Breast epithelium (tissue), 4 donors: ENCODE measurements at places on chromosomes 2 and 18.

DNA sequence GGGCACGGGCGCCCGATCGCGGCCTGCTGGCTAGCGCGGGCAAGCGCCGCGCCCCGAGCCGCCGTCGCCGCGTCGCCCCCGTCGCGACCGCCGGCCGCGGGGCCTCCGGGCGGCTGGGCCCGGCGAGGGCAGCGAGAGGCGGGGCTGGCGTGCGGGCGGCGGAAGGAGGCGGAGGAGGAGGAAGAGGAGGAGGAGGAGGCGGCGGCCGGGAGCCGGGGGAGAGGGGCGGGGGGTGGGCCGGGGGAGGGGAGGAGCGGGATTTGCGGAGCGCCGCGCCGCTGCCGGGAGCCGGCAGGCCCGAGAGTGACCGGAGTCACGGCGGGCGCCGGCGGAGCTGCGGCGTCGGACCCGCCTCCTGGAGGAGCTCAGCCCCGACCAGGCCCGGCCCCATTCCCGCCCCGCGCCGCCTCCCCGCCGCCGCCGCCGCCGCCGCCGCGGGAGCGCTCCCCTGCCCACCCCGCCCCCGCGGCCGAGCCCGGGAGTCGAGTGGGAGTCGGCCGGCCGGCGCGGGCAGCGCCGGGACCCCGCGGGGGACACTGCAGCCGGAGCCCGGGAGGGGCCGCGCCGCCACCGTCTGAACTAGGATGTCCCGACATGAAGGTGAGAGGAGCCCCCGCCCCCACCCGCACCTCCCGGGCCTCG lies at the start of gene KCMF1:
Gene KCMF1, plus strand, starts transcription at position 294 of the 642 bp plus-strand sequence. Its CDS starts 291 bp downstream, at position 585.
- DNase-seq, result peak; percentile 62

DNA sequence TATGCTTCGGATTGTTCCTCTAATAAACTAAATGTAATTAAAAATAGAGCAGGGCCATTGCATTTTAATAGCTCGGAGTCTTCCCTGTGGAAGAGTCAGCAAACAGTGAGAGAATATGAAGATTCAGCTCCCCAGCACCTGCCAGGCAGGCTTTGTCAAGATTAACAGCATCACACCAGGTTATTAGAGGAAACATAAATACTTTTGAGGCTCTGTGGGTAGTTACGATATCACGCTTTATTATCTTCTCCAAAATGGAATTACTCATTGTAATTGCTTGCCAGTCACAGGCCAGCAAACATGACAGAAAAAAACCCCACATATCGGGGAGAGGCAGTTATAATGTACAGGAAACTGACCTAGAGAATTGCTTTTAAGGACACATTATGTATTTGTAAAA lies 303.9 kb downstream of the CPS1 start:
- no peak for DNase-seq

DNA sequence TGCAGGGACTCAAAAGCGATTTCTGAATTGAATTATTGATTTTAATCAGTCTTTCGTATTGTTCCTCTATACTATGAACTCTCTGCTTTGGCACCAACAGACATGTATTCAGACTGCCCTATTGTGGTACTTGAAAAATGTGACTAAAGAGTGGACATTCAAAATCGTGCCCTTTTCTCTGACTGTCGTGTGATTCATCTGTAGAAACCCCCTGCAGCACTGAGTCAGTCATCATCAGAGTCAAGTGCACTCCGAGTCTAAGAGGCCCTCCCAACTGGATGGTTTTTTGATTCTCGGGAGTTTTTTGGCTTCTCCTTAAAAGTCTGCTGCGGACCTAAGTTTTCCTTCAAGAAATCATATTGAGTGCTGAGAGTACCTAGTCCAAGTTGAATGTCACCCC lies 96.4 kb upstream of the FOSL2 start:
- no peak for DNase-seq

DNA sequence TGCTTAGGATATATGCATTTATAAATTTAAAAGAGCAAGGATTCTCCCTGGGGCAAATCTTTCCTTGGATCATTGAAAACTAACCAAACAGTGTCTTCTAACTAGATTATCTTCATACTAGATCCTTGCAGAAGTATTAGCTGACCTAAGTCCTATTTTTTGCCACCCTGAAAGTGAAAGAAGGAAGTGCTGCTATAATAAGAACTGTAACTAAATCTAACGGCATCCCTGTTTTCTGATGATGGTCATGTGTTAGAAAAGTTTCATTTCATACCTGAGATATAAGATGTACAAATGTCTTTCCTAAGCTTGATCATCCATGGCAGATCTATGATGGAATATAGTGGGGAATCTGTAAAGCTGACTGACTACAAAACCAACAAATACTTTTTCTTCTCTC lies 102.7 kb downstream of the MAP2 start:
- DNase-seq, result no peak

GRCh38 chr2:118177884-118178283 lies 89.6 kb downstream of the INSIG2 start:
- DNase-seq, result no peak
